ENCODE measurements at places on chromosomes 7 and 10.

DNA sequence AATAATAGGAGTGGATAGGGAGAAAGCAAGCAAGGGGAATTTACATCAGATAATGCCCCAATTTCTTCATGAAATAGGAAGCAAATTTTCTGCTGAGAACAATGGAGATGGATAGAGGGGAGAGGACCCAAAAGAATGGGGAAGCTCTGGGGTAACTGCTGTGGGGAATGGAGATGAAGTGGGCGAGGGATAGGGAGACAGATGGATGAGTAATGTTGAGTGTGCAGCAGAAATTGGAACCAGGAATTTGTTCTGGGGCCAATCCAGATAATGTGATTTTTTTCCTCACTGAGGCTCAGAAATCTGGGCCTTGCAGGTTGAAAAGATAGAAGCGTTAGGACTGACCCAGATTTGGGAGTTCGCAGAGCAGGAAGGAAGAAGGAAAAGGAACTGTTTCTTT, 24.5 kb upstream of the MRC1 start:
- DNase-seq: no peak

DNA sequence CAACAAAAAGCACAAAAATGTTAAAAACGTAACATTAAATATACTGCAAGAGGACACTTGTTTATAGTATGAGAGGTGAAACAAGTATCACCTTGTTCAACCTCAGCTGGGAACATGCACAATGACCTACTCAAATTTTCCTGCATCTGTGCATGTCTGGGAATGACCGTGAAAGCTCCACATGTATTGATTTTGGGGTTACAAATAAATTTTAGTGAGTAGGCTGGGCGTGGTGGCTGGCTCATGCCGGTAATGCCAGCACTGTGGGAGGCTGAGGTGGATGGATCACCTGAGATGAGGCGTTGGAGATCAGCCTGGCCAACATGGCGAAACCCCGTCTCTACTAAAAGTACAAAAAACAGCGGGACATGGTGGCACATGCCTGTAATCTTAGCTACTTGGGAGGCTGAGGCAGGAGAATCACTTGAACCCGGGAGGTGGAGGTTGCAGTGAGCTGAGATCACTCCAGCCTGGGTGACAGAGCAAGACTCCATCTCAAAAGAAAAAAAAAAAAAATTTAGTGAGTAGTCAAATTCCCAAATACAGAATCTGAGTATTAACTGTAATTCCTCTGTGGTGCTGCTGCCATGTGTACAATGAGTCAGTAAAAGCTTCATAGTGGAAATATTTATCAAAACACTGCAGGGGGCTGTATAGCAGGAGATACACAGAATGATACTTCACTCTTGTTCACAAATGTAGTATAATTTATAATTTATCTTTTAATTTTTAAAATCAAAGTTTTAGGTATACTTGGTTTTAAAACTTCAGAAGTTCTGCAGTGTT, 41.1 kb downstream of the SUGCT start:
- DNase-seq: no peak

DNA sequence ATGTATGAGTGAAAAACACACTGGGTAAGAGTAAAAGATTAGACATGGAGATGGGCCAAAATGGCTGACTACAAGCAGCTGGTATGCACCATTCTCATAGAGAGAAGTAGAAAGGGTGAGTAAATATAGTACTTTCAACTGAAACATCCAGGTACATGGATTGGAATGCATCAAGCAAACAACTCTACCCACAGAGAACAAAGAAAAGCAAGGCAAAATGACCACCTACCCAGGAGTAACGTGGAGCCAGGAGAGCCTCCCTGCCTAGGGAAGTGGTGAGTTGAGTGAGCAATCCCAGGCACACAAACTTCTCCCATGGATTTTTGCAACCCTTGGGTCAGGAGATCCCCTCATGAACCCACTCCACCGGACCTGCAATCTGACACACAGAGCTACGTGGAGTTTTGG, 212.8 kb downstream of the PTN start:
- no peak for DNase-seq

GRCh38 chr10:124476043-124476725, 14.6 kb downstream of the LHPP start:
- DNase-seq: no peak

DNA sequence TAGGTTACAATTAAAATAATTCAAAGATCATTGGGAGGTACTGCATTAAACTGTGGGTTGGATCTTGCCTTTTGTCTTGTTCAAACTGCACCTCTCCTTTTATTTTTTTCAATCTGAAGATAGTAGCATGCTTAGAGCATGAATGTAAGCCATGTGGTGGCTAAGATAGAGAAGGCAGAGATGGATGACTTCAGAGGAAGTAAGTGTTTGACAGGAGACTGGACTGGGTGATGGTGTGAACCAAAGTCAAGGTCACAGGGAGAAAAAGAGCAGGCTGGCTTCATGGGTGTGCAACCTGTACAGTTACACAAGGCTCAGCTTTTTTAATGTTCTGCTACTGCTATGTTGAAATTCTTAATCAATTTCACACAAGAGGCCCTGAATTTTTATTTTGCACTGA, 85.6 kb downstream of the ZEB1 start:
- no peak for DNase-seq

DNA sequence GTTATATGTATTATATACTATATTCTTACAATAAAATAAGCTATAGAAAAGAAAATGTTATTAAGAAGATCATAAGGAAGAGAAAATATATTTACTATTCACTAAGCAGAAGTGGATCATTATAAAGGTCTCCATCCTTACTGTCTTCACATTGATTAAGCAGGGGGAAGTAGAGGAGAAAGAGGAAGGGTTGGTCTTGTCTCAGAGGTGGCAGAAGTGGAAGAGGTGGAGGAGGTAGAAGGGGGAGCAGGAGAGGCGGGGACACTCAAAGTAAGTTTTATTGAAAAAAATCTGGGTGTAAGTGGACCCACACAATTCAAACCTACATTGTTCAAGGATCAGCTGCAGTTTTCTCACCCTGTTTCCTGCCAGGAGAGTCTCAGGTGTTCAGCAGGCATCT, 28.9 kb upstream of the ERCC6 start:
- DNase-seq: no peak

GRCh38 chr10:110005719-110006118, 2.1 kb upstream of the ADD3 start:
- no peak for DNase-seq

- no peak for DNase-seq
Measured at GRCh38 chr7:155870334-155871180, 58.3 kb upstream of the SHH start.

GRCh38 chr10:1180836-1181235, 124.7 kb downstream of the WDR37 start:
- DNase-seq: no peak

- DNase-seq: no peak
Measured at GRCh38 chr7:108266035-108266434, 135.9 kb upstream of the LAMB4 start.

All from stimulated activated CD4-positive, alpha-beta T cell treated with anti-CD3 and anti-CD28 coated beads, Interleukin-4, amount 100 ng/mL, for 4 hours (primary cell).